ENCODE measurements at places on chromosomes 5 and 9.

DNA sequence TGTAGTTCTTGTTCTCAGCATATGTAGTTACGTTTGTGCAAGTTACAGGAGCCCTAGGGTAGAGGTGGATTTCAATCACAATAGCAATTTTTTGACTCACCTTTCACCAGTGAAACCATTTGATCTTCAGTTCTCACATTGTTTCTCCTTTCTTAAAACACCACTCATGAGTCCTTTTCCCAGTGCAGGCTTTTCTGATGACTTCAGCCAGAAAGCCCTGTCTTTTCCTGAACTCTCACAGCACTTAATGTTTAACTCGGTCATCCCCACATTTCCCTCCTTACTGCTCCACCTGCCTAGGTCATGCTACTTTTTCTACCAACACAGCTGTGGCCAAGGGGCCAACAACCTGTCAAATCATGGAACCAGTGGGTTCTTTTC, 37.9 kb downstream of the ARHGEF28 start:
- DNase-seq: no peak

- DNase-seq: no peak
These were observed 68.7 kb downstream of the ACTL7B start for GRCh38 chr9:108786901-108787689.

DNA sequence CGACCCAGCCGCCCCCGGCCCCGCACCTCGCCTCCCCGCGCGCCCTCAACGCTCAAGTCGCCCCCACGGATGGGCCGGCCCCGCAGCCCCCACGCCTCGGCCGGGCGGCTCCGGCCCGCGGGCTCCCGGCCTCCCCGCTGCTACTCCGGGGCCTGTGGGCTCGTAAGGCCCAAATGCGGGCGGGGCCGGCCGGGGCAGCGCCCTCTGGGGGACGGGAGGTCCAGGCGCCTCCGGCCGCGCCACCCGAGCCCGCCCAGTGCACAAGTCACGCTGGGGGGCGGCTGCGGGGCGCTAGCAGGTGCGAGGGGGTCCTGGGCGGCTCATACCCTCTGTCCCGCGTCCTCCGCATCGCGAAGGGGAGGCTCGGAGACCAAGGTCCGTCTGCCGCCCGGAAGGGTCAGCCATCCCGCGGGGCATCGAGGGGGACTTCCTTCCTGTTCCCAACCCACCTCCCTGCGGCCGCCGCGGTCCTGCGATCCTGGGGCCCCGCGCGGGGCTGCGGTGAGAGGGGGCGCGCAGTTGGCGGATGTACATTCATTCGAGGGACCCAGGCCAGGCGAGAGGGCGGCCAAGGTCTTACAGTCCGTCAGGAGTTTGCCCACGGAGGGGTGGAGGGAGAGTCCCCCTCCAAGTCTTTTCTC, at the start of gene CIZ1:
Gene CIZ1 (minus strand): TSS at position 167 of the 641 bp plus-strand sequence. CDS start 715 bp downstream, outside the sequence.
- peak; percentile 76 for DNase-seq

- no peak for DNase-seq
These were observed 43.0 kb upstream of the CDH12 start for GRCh38 chr5:22896152-22896551.

- peak; percentile 60 for DNase-seq
These were observed 103.8 kb downstream of the RPS23 start for GRCh38 chr5:82174128-82174918.

DNA sequence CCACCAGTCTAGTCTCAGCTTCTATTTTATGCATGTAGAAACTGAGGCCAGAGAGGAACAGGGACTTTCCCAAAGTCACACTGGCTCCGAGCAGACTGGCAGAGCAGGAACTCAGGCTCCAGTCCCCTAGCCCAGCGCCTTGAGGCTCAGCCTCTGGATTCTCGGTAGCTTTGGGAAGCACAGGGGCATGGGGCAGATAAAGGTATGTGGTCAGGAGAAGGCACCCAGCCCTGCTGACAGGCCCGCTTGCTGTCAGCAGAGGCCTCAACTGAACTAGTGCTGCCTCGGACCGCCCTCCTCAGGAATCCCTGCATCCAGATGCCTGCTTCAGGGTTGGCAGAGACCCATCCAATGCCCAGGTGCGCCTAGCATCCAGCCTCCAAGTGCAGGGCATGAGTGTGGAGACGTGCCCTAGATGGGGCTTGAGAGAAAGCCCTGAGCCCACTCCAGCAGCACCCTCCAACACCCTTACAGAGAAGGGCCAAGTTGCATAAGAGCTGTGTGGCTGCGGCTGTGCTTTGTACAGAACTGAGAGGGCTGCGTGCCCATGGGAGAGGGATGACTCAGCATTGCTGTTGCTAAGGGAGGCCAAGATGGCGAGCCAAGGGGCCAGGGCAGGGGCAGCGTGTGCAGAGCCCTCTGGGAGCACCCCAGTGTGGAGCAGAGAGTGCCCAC, 168.6 kb downstream of the MACROH2A1 start:
- no peak for DNase-seq

GRCh38 chr9:114016101-114016500, 62.0 kb downstream of the AMBP start:
- no peak for DNase-seq

DNA sequence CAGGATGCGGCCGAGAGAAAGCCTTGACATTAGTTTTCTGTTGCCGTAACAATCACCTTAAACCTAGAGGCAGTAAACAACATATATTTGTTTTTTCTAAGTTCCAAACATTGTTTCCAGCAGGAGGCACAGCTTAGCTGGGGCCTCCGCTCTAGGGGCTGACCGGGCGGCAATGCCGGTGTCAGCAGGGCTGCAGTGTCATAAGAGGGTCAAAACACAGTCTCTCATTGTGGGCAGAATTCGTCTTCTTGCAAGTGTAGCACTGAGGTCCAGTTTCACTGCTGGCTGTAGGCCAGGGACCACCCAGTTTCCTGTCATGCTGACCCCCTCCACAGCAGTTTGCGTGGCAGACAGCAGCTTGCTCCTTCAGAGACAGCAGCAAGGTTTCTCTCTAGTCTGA, 186.2 kb downstream of the PJA2 start:
- no peak for DNase-seq

DNA sequence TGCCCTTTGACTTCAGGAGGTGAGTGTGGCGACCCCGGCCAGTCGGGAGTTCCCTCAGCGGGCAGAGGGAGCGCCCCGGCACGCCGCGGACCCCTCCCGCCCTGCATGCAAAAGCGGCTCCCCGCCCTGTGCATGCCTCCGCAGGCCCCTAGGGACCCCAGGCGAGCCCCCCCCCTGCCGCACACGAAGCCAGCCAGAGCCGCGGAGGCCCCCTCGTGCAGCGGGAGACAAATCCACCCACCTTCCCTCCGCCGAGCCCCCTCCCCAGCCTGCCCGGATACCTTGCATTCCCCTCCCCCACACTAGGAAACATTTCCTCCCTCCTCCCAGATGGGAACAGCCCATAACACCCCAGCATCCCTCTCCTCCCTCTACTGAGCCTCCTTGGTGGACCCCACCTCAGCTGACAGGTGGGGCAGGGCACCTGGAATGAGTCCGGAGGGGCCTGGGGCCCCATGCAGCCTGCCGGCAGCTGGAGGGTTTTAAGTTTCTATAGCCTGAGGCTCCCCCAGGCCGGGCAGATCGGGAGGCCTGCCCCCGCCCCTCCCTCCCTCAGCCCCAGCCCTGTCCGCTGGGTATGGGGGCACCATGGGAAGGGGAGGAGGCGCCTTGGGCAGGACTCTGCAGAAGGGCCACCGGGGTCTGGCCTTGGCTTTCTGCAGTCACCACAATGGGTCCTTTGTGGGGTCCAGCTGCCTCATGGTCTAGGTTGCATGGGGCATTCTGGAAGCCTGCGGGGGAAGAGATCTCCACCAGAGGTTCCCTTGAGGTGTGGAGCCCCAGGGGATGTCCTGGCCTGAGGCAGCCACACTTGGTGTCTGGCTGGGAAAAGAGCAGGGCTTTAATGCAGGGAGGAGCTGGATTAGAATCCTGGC, 601 bp downstream of the ERGIC1 start:
- DNase-seq: no peak

GRCh38 chr5:95870105-95870672, 47.7 kb upstream of the GLRX start:
- DNase-seq: peak; percentile 67

- DNase-seq: no peak
These were observed 28.6 kb upstream of the TAS2R1 start for GRCh38 chr5:9658706-9659105.

DNA sequence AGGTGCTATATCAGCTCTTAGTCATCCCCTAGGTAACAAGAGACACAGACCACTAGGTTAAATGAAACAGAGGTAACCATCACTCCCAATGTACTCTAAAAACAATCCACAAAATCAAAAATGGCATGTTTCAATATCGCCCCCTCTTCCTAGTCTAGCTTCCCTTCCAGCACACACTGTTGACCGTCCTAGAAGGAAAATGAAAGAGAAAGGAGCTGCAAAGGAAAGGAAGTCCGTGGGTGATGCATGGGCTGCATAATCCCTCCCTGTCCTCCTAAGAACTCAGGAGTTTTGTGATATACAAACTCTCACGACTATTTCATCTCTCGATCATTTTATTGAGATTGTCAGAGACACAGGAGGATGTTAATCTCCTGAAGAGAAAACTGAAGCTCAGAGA, 101.6 kb downstream of the RFK start:
- DNase-seq: no peak

- DNase-seq: no peak
These were observed 256.0 kb downstream of the FBXL17 start for GRCh38 chr5:108125771-108126511.

GRCh38 chr9:36192196-36192595, 1.5 kb downstream of the CLTA start:
- DNase-seq: no peak

GRCh38 chr5:172194985-172195774, 1.2 kb downstream of the EFCAB9 start:
- no peak for DNase-seq

DNA sequence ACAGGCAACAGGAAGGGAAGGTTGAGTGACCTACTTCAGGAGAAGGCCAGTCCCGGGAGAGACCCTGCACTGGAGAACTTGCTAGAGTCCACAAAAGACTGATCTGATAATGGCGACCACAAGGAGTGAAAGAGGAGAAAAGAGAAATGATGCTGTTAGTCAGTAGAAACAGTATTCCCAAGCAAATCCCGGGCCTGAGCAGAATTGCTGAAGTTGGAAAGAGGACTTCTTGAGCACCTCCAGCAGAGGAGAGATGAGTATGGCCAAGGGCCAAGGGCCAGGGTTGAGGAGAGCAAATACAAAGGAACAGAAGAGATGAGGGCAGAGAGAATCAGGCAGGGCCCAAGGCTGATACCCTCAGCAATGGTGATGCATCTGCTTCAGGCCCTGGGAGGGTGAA, 392.2 kb downstream of the EBF1 start:
- no peak for DNase-seq

GRCh38 chr9:16023446-16023845, 470.6 kb downstream of the CCDC171 start:
- DNase-seq: no peak

Data from activated naive CD4-positive, alpha-beta T cell treated with Interleukin-2 at 50 U/mL for 16 hours (primary cell).